NK-92 treated with Interleukin-12 subunit alpha and Interleukin-12 subunit beta, amount 100 ng/mL, for 24 hours (cell line): ENCODE measurements at places on chromosomes 4 and X.

DNA sequence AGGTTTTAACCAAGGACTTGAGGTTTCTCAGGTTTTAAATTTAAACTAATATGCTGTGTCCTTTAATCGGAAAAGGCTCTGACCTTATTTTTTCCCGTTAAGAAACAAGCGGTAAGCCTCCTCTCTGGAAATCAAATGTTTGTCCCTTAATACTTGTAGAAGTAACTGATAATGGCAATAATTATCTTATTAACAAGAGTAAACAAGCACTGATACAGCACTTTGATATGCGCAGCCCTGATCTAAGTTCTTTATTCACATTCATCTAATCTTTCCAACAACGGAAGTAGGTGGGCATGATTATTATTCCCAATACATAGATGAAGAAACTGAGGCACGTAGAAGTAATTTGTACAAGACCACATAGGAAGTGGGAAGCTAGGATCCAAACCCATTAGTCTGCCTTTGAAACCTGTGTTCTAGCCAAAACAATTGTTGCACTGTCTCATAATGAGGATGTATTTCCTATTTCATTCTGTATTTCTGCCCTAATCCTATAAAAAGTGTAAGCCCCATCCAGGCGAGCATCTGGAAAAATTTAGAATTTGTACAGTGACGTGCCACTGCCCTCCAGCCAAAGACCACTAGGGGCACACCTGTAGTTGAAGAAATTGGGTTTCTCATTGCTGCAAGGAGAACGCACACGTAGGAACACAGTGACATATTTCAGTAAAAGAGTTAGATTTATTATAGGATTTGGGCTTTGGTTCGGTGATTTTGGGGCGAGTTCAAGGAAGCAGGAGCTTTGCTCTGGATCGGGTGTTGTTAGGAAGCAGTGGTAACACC, 606 bp downstream of the CXorf58 start:
- DNase-seq, result no peak

DNA sequence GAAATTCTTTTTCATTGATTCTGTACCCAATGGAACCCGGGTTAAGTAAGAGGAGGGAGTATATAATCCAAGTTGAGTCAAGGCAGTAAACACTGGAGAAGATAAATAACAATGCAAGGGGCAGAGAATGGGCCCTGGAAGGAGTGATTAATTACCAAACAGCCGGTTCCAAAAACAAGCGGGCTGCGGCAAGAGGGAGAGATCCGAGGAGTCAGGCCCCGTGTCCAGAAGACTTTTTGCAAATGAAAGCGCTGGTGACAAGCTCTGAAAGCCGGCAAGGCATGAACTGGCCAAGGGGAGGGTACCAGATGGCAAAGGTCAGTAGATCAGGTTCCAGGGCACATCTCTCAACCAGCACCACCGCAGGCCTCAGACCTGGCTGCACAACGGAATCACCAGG, 294.9 kb downstream of the BCOR start:
- no peak for DNase-seq

- no peak for DNase-seq
Observed at GRCh38 chr4:169047956-169048355, 37.9 kb upstream of the CBR4 start.

- no peak for DNase-seq
Observed at GRCh38 chr4:41619161-41619560, 81.2 kb downstream of the LIMCH1 start.

DNA sequence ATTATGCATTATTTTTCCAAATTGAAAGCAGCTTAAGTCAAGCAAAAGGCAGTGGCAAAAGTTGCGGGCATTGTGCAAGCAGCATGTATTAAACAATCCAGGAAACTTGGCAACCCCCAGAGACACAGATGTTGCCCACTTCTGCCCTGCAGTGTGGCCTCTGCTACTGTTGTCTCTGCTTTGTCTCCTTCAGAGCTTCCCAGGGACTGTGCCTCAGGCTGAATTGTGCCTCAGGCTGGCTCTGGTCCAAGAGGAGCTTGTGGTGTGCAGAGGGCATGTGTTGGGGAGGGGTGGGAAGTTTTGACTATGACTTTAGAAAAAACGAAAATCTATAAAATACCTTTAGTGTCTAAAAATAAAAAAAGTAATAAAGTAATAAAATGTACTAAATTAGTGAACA, 201.4 kb downstream of the CCSER1 start:
- no peak for DNase-seq

- no peak for DNase-seq
Observed at GRCh38 chr4:171024720-171025303, 788.4 kb upstream of the GALNTL6 start.

GRCh38 chr4:100059467-100059866, 109.4 kb upstream of the H2AZ1 start:
- no peak for DNase-seq

GRCh38 chrX:68249401-68249831, 183.9 kb downstream of the OPHN1 start:
- no peak for DNase-seq

DNA sequence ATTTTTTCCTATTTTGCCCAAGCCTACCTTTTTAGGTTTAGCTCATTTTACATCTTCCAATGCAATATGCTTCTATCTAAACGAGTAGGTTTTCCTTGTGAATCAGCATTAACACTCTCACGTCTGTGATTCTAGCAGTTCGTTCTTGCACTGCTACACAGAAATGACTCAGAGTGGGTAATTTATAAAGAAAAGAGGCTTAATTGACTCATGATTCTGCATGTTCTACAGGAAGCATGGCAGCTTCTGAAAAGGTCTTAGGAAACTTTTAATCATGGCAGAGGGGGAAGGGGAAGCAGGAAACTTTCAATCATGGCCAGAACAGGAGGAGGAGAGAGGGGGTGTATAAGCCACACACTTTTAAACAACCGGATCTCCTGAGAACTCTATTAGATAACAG, 44.9 kb downstream of the SPANXN1 start:
- no peak for DNase-seq
